ENCODE measurements at places on chromosomes 1 and 21.

- no peak for DNase-seq
These were observed 298.5 kb downstream of the PCP4 start for GRCh38 chr21:40165773-40166070.

GRCh38 chr1:200979574-200980451 lies 43.7 kb downstream of the KIF21B start:
- DNase-seq: peak; percentile 23

DNA sequence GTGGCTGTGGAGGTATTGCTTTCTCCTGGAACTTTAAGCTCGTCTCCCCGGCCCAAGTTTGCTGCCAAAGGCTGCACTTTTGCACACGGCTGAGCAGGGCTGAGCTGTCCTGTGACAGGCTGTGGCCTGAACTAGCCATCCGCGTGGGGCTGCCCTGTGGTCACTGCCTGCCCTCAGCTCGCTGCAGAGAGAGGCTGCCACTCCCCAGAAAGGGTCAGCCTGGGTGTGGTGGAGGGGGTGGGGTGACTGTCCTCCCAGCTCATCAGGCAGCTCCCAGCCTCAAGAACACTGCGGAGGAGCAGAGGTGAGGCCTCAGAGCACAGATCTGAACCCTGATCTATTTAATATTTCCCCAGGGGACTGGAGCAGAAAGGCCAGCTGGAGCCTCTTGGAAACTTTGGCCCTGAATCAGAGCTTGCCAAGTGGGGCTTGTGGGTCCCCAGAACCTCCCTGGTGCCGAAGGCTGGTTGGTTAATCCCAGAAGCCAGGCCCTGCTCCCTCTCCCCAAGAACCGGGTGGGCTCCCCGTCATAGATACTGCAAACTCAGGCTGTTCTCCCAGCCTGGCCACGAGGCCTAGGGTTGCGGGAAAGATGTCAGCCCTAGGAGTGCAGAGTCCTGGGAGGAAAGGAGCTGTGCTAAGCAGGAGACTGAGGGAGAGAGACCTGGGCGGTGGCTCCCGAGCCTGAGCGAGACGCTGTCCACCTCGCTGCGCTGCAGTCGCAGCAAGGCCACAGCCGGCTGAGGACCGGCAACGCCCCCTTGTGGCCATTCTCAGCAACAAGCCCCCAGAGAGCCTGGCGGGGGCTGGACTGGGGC lies 125.1 kb upstream of the IPO9 start:
- DNase-seq: peak; percentile 66

- peak; percentile 6 for DNase-seq
These were observed 48.5 kb downstream of the GNG4 start for GRCh38 chr1:235601104-235601503.

GRCh38 chr1:59356627-59357026 lies 59.7 kb downstream of the FGGY start:
- DNase-seq: no peak

DNA sequence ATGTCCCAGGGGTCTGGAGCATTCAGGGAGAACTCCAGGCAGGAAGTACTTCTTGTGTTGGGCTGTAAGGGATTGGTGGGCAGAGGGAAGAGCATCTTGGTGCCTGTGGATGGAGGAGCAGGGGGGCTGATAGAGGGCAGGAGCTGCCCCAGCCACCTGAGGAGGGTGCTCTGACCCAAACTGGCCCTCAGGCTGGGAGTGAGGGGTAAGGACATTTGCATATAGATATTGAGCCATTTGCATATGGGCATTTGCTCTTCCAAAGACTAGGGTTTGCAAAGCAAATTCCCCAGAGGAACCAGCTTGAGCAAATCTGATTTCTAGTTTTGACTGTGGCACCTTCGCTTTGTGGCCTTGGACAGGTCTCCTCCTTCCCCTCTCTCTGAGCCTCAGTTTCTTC lies 18.2 kb downstream of the ZNF362 start:
- no peak for DNase-seq

DNA sequence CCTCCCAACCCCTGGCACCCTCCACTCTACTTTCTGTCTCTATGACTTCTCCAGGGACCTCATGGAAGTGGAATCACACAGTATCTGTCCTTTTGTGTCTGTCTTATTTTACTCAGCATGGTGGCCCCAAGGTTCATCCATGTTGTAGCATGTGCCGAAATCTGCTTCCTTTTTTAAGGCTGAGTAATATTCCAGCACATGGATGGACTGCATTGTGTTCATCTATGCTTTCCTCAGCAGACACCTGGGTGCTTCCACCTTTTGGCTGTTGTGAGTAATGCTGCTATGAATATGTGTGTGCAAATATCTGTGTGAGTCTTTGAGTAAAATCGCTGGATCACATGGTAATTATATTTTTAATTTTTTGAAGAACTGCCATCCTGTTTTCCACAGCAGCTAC lies 1.6 kb upstream of the PFKL start:
- peak; percentile 44 for DNase-seq

- DNase-seq: no peak
These were observed 54.1 kb upstream of the NCAM2 start for GRCh38 chr21:20944139-20944538.

DNA sequence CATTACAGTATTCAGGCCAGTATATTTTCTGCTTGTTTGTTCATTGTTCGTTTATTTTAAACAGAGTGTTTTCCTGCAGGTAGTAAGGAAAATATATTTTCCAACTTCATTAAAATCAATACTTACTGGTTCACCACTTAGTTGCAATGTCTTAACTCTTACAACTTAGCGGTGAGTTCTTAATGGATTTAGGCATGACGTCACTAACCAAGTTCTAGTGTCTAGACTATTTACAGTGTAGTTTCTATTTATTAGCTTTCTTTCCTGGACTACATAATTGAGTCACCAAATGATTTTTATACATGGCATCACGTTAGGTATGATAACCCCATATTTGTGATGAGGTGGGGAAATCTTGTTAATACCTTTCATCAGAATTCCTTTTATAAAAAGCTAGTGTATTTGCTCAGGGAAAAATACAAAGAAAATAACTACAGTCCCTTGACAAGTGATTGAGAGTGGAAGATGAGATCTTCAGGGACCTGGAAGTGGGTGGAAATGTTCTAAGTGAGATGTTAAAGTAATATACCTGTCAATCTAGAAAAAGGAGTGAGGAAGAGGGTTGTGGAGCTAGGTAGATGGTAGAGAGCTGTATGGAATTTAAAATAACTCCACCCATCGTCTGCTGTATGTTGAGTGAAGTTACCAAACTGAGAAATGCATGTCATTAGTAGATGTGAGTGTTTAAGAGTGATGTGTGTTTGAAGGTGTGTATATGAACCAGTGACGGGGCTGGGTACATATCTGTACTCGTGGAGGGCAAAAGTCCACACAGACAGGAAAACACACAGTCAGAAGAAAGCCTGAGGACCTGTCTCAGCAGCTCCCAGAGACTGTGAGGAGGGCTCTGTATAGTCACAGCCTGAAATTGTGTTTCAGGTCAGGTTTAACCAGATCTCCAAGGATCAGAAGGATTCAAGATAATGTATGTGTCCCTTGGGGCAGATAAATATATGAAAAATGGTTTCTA lies 197.6 kb upstream of the ADAMTS5 start:
- DNase-seq: no peak

GRCh38 chr21:21860888-21861287 lies 862.7 kb downstream of the NCAM2 start:
- no peak for DNase-seq

GRCh38 chr1:24609949-24610517 lies 33.1 kb upstream of the SRRM1 start:
- DNase-seq: no peak

DNA sequence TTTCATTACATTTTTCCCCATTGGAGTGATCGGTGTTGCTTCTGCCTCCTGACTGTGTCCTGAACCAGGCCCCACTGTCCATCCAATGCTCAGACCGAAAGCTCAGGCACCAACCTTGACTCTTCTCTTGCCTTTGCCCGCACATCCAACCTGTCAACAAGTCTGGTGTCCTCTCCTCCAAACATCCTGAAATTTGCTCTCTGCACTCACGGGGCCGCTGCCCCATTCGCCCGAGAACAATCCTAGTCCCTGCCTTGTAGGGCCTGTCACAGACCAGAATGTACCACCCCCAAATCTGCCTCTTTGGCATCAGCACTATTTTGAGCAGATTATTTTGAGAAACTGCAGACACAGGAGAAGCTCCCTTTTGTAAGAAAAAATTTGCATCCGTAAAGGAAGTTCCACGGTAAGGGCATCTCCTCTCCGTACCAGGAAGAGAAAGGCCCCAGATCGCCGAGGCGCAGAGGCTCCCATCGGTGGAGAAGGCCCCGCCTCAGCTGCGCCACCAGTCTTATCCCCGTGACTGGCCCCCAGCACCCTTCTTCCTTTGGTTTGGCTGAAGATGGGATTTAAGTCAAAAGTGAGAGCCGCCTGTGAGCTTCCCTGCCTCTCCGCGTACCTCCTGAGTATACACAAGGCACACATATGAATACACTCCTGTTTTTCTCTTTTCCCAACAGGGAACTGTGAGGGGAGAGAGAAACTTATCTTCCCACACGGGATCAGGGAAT lies 7.1 kb downstream of the MORN1 start:
- DNase-seq: no peak

- DNase-seq: no peak
These were observed 645.6 kb downstream of the RWDD3 start for GRCh38 chr1:95879498-95880050.

DNA sequence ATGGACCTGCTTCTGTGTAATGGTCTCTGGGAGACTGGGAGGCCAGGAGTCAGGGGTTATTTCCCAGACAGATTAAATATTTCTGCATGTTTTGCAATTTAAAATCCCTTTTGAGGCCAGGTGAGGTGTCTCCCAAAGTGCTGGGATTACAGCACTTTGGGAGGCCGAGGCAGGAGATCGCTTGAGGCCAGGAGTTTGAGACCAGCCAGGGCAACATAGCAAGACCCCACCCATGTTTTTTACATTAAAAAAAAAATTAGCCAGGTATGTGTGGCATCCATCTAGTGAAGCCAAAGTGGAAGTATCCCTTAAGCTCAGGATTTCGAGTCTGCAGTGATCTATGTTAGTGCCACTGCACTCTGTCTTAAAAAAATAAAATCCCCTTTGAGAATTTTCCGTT lies 34.1 kb downstream of the ECHDC2 start:
- no peak for DNase-seq

DNA sequence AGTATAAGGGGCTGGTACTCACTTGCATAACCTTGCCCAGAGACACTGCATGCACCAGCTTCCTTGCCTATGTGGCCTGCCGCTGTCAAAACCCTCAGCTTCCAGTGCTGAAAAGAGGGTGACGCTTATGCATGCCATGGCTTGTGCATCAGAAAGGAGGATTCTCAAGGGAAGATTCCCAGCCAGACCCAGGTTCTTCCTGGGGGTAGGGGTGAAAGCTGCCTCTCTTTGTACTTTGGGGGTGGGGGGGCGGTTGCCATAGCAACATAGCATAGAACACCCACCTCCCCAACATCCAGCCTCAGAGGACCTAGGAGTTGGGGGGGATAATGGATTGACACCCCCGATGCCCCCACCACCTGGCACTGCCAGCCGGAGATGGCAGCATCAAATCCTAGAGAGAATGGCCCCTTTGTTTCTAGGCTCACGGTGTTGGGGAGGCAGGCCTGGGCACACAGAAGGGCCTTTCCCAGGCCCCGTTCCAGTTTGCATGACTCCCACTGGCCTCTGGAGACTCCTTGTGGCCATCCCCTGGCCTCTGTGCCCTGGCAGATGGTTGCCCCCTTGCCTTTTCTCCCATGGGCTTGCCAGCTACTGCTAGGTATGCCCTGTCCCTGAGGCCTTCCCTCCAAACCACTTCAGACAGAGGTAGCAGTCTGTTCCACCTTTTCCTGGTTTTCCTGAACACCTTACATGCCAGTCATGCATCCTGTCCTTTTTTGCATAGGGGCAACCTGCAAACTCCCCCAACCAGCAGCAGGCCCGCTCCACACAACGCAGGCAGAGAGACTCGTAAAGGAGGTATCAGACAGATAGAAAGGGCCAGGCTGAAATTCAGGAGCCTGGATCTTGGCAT lies 44.6 kb downstream of the RHBG start:
- no peak for DNase-seq

DNA sequence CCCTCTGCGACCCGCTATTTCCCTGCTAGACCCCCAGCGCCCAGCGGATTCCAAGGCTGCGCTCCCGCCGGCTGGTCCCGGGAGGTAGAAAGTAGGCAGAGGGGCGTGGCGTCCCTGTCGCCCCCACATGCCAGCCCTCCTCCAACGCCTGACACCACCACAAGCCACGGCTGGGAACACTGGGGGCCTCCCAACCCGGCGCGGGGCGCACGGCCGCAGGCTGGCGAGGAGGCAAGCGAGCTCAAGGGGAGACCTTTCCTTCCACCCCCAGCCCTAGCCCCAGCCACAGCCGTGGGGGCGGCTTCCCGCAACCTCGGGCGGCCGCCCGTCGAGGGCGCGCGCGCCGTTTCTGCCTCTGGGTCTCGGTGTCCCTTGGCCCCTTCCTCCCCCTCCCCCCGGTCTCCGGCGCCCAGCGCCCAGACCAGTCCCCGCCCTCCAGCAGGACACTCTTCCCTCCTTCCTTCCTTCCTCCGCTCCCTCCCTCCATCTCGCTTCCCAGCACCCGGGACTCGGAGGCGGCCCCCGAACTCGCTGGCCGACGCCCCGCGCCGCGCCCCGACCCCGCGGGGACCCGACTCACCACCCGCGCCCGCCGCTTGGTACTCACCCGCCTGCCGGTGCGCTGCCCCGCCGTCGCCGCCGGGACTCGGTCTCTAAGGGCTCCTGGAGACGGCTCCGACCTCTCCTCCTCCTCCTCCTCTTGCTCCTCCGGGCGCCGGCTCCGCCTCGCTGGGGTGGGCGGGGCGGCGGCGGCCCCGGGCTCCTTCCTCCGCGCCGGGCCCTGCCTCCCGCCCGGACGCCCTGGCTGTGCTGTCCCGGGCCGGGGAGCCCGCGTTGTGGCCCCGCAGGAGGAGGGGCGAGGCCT lies at the start of gene GNG12:
TSS of gene GNG12 (minus strand) at position 731 of the 865 bp plus-strand sequence. CDS start 125,781 bp downstream, outside the sequence.
- no peak for DNase-seq

- DNase-seq: no peak
These were observed 50.2 kb downstream of the RABGAP1L start for GRCh38 chr1:174209347-174210187.

DNA sequence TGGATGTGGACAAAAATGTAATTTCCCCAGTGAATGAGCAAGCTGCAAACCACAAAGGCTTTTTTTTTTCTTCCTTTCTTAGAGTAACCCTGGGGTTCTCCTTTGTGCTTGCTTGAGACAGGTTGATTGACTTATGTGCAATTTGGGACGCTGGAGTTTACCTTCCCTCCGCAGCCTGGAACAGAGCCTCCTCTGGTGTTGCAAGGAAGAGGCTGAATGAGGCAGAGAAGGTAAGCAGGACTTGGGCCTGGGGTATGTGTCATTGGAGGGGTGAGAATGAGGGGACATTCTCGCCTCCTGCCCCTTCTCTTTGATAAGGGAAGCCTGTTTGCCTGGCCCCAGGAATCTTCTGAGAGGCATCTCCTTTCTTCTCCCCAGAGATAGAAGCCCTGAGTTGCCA lies 49.8 kb downstream of the NFASC start:
- DNase-seq: no peak

- DNase-seq: peak; percentile 13
These were observed 1.5 kb downstream of the PARP1 start for GRCh38 chr1:226406401-226406881.

All from CD14-positive monocyte (primary cell).